ENCODE measurements at places on chromosomes 5 and 9. TPM values are rescaled to one million over a fixed set of nuclear protein-coding genes. Genes with fewer than 3 reads are reported as not detected.

GRCh38 chr9:88891040-88891439 lies 100.2 kb upstream of the S1PR3 start:
- no peaks in the 10 kb centered on the region for H3K36me3 ChIP-seq
- H3K4me3 ChIP-seq = no peak overlapping the region
- DNase-seq = no peak
- peaks cover 13% of the 10 kb centered on the region for H3K4me1 ChIP-seq

- no peaks in the 10 kb centered on the region for H3K4me1 ChIP-seq
- DNase-seq = no peak
- no peaks in the 10 kb centered on the region for H3K36me3 ChIP-seq
- no peak overlapping the region for H3K4me3 ChIP-seq
Measured at GRCh38 chr5:67844924-67845323, 370.6 kb upstream of the PIK3R1 start.

DNA sequence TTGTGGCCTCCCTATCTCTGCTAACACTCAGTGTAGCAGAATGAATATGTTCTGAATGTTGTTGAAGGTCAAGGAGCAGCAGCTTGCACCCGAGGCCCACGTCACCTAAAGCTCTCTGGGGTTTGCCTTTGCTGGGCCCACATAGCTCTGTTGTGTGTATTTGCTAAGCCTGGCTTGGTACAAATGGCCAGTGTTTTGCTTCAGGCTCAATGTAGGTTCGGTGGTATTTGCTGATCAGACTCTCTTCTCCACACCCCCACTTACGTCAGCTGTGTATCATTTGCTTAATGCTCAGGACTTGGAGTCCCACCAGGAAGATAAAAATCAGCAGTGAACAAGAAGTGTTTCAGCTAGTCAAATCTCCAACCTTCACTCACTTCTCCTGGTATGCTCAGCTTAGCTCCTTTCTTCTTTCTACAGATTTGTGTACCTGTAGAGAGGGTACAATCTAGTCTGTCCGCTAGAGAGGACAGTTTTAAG lies 4.8 kb upstream of the RFESD start:
- H3K36me3 ChIP-seq = no peaks in the 10 kb centered on the region
- peak; percentile 41 for DNase-seq
- H3K4me3 ChIP-seq = no peak overlapping the region
- H3K27ac ChIP-seq = no peak overlapping the region

GRCh38 chr5:7947301-7947700 lies 78.4 kb downstream of the MTRR start:
- H3K27me3 ChIP-seq = peaks cover 15% of the 10 kb centered on the region
- no peak for DNase-seq
- no peak overlapping the region for H3K27ac ChIP-seq

DNA sequence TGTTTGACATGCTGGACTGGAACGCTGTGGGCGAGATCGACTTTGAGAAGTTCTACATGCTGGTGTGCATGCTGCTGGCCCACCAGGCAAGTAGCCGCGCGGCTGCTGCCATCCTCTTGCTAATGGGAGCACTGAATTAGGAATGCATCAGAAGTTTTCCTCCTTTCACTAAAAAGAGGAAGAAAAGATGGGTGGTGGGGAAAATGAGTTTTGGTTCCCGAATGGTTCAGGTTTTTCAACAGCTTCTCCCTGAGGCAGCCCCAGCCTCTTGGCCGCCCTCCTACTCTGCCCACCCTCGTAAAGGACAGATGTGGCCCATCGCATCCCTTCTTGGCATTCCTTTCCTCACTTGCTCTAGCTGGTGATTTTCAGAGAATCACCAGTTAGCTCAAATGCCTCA lies 5.5 kb downstream of the EFCAB9 start:
- H3K27me3 ChIP-seq = no peaks in the 10 kb centered on the region
- H3K36me3 ChIP-seq = no peaks in the 10 kb centered on the region
- no peaks in the 10 kb centered on the region for H3K4me1 ChIP-seq

GRCh38 chr5:113264046-113264445 lies 170.7 kb downstream of the TSSK1B start:
- H3K27ac ChIP-seq = no peak overlapping the region
- DNase-seq = no peak
- H3K36me3 ChIP-seq = no peaks in the 10 kb centered on the region
- no peak overlapping the region for H3K4me3 ChIP-seq

The RORB gene
- not detected for total RNA-seq

Data from GM23248 (cell line).